Pons (tissue), 1 donor: ENCODE measurements at places on chromosomes 1 and 21.
A peak's percentile ranks its signal among the peaks of the same experiment; 100 is the strongest.

GRCh38 chr21:32073593-32073992 lies 200.8 kb downstream of the HUNK start:
- DNase-seq, result no peak

DNA sequence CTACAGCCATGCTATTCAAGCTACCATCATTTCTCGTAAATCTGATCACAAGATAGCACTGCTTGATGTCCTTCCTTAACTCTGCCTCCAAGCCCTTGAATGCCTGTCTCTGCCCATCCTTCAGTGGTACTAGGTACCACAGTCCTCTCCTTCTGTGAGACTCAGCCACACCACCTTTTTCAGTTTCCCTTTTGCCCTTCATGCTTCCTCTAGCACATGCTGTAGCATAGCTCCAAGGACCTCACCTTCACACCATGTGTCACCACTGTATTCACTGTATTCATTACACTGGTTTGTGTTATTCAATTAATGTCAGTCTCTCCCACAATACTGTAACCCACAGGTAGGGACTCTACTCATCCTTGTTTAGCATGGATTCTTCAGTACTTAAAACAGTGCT lies 8.0 kb upstream of the TP53BP2 start:
- DNase-seq, result no peak

DNA sequence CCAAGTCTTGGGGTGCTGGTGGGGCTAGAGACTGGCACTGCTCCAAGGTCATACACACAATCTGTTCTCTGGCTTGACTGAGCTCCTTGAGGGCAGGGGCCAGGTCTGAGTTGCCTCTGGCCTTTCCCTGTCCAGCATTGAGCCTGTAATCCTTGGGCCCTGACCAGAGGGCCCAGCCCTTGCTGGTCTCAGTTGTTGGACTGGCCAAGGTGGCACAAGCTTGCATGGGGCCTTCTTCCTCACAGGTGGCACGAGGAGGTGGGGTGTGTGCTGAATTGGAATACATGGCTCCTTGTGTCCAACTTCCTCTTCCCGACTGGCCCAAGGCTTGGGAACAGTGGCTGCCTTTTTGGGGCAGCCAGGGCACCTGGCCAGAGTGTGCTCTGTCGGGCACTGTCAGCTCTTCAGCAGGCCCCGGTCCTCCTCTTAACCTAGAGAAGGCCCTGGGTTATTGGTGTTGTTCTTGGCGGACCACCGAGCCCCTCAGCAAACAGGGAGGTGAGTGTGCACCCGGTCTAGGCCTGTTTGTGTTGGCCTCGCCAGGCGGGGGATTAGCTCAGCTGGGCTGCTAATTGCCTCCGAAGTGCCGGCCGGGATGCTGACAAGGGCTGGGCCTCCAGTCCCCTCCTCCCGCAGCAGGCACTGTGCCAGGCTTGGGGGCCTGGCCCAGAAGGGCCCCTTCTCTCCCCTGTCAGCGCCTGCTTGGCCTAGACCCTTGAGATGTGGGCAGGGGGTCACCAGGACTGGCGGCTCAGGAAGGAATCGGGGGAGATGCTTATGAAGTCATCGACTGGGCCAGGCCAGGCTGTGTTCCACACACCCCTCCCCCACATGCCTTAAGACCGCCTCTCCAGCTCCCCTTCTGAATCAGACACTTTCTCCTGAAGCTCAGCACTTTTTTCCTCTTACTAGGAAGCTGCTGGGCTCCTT lies 28.5 kb downstream of the WNT4 start:
- DNase-seq, result peak; percentile 51

DNA sequence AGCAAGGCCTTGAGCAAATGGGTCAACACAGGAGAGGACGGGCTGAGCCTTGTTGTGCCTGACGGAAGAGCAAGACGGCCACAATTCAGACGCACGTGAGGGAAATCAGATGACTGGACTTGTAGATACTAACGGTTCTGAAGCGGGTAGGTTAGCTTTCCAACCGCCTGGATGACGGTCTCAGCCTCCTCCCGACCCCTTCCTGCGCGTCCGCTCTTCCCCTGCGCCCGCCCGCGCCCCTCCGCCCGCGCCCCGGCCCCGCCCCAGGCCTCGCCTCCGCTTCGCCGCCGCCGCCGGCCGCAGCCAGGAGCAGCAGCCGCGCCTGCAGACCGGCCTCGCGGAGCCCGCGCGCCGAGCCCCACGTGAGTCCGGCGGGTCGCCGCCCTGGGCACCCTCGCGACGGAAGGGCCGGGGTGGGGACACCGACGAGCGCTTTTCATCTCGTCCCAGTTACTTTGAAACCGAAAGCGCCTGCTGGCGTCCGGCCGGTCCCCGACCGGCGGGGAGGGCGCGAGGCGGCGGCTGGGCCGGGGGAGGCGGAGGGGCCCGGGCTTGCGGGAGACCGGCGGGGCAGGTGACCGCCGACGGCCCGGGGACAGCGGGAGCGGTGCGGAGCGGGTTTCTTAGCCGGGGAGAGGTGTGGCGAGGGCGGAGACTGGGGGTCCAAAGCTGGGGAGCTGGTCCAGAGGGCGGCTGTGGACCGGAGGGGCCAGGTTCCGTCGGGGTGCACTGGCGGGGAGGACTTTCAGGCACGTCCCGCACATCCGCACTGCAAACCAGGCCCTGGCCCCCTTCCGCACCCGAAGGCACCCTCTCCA lies at the start of gene TRAF5:
Gene TRAF5 (plus strand): TSS at position 306 of the 818 bp plus-strand sequence. CDS start 26,407 bp downstream, outside the sequence.
- DNase-seq, result peak; percentile 48

- peak; percentile 81 for DNase-seq
These were observed 5.6 kb upstream of the PTCH2 start for GRCh38 chr1:44848456-44849181.

DNA sequence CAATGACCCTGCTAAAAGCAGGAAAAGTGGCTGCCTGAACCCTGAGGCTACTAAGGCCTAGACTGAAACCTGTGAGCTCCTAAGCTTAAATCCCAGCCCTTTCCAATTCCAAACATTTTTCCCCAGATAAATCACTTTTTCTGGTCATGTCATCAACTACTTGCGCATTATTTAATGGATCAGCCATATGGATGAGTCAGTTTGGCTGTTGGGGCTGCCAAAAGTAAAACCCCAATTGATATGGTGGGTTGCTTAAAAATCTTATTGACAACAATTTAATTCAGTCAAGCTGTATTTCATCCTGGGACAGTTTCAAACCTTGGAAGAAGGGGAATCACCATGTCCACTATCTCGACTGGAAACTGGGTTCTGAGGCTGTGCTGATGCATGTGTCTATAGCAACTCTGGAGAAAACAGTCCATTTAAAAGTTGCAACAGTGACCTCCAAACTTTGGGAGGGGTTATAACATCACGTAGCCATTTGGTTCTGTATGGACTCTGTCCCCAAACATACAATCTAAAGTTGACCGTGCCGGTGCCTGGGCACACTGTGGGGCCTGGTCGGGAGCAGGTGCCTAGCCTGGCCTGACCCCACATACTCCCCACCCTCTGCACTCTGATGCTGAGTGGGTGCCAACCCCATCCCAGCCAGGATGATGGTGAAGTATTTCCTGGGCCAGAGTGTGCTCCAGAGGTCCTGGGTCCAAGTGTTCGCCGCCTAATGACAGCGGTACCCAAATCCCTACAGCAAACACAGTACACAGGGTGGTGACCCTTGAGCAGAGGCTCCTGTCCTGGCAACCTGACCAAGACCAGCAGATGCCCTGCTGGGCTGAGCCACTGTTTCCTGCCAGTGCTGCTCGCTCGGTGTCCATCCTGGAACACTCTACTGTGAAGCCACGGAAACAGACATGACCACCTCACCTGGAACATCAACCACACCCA lies 46.5 kb upstream of the LRRC52 start:
- DNase-seq, result no peak

DNA sequence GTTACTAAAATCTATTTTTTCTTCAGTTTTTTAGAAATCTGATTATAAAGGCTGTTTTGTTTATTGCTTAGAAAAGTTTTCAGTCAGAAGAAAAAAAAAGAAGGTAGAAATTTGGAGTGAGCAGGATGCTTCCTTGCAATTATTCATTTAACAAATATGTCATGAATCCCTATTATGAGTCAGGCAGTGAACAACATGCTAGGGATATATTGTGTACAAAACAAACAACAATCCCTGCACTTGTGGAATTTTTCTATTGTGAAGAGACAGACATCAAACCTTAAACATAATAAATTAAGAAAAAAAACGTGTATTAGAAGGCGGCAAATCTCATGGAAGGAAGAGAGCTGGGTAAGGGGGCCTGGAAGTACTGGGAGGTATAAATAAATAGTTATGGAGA lies 664.1 kb upstream of the CAMK1G start:
- DNase-seq, result no peak
